ENCODE measurements at places on chromosomes 5 and 9. TPM values are rescaled to one million over a fixed set of nuclear protein-coding genes. Genes with fewer than 3 reads are reported as not detected.
A peak's percentile ranks its signal among the peaks of the same experiment; 100 is the strongest.

DNA sequence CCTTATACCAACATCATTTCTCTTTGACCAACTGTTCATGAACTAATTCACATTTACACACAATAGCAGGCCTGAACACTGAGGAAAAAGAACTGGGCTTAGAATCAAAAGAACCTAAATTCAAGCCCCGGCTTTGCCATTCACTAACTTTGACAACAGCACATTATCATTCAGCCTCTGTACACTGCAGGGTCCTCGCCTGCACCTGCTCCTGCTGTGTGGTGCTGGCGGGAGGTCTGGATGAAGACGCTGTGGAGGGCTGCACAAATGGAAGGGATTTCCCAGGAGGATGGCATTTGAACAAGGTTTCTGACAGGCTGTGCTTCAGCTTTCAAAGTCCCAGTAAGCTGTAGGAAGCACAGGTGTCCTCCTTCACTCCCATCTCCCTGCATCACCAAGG is 151.2 kb downstream of the ZDHHC21 start:
- H3K4me1 ChIP-seq: no peaks in the 10 kb centered on the region
- no peak for DNase-seq
- H3K27ac ChIP-seq: no peak overlapping the region
- no peaks in the 10 kb centered on the region for H3K36me3 ChIP-seq

DNA sequence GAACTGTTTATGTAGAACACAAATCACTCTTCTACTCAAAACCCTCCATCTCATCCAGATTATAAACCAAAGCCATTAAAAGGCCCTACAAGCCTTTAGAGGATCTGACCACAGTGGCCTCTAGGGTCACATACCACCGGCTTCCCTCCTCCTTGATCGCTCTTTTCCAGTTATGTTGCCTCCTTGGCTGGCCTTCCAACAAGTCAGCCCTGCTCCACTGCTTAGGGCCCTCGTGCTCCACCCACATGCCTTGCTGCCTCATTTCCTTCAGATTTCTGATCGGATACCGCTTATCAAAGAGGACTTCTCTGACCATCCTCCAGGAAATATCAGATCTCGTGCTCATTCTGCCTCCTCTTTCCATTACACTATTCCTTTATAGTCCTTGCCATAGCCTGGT is 139.4 kb upstream of the RAI14 start:
- H3K27ac ChIP-seq: no peak overlapping the region
- H3K36me3 ChIP-seq: no peaks in the 10 kb centered on the region
- DNase-seq: no peak
- no peak overlapping the region for H3K4me3 ChIP-seq
- no peaks in the 10 kb centered on the region for H3K27me3 ChIP-seq
- H3K4me1 ChIP-seq: no peaks in the 10 kb centered on the region

GRCh38 chr9:30944225-30944569 is 1440.2 kb upstream of the ACO1 start:
- no peaks in the 10 kb centered on the region for H3K36me3 ChIP-seq
- no peak overlapping the region for H3K4me3 ChIP-seq
- no peaks in the 10 kb centered on the region for H3K27me3 ChIP-seq
- H3K4me1 ChIP-seq: no peaks in the 10 kb centered on the region
- H3K27ac ChIP-seq: no peak overlapping the region

DNA sequence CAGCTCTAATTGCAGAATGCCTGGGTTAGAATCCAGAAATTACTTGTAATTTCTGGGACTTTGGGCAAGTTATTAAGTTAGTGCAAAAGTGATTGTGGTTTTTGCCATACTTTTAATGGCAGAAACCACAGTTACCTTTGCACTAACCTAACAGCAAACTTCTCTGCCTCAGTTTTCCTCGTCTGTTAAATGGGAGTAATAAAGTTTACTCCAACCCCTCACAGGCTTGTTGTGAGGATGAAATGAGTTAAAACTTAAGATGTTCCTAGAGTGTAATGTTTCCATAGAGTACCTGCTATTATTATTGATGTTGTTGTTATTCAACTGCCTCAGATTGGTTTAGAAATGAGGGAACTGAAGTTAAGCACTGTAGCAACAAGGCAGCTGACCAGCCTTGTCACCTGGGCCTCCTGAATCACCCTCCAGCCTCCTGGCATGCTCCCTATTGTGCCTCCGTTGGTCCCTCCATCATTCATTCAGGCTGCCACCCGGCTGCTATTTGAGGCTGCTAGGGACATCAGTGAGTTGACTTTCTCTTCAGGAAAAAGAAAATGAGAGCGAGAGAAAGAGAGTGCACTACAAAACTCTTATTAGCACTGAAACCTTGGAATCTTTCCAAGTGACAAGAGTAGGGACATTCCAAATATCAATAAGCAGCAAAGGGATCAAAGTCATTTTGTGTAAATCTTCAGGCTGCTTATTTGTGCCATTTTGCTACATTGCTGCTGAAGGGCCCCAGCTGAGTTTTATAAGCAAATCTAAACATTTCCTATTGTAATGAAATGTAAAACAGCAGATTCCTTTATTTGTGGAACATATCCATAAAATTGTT is 66.5 kb upstream of the TTC23L start:
- no peak overlapping the region for H3K27ac ChIP-seq
- no peaks in the 10 kb centered on the region for H3K36me3 ChIP-seq
- no peak overlapping the region for H3K4me3 ChIP-seq
- peaks cover 7% of the 10 kb centered on the region for H3K27me3 ChIP-seq

GRCh38 chr5:93580927-93581445 is at the start of gene NR2F1-AS1:
Gene NR2F1-AS1 (minus strand): TSS chr5:93581219.
- peaks cover 30% of the 10 kb centered on the region for H3K4me1 ChIP-seq
- peak within 1 kb of the TSS; percentile 88 for H3K4me3 ChIP-seq
- peak within 1 kb of the TSS; percentile 23 for H3K27ac ChIP-seq
- H3K36me3 ChIP-seq: peaks cover under 1% of the 10 kb centered on the region
- H3K27me3 ChIP-seq: peaks cover 19% of the 10 kb centered on the region

DNA sequence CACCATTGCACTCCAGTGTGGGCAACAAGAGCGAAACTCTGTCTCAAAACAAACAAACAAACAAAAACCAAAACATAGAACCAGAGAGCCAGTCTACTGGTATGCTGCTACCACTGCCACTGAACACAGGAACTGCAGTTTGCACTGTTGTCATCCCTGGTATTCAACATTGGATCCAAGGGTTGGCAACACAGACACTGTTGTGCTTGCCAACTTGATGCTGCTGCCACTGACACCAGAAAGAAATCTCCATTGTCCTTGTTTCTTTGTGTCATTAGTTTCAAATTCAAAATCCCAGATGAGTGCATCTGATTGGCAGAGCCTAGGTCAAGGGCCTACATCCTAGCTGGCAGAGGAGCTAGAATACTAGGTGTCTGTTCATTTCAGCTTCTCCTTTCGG is 16.2 kb downstream of the HINT1 start:
- H3K4me1 ChIP-seq: no peaks in the 10 kb centered on the region
- H3K27ac ChIP-seq: no peak overlapping the region
- DNase-seq: no peak
- H3K36me3 ChIP-seq: no peaks in the 10 kb centered on the region

GRCh38 chr5:119336845-119337580 is 18.8 kb upstream of the TNFAIP8 start:
- DNase-seq: no peak
- H3K36me3 ChIP-seq: no peaks in the 10 kb centered on the region
- peaks cover 95% of the 10 kb centered on the region for H3K4me1 ChIP-seq
- peak overlapping the region; percentile 67 for H3K27ac ChIP-seq

- no peaks in the 10 kb centered on the region for H3K36me3 ChIP-seq
- no peaks in the 10 kb centered on the region for H3K4me1 ChIP-seq
- DNase-seq: no peak
- H3K27me3 ChIP-seq: peaks cover 4% of the 10 kb centered on the region
- no peak overlapping the region for H3K27ac ChIP-seq
These were observed 81.6 kb upstream of the HAND1 start for GRCh38 chr5:154559398-154560276.

- DNase-seq: no peak
- H3K4me3 ChIP-seq: no peak overlapping the region
- H3K27me3 ChIP-seq: no peaks in the 10 kb centered on the region
- no peak overlapping the region for H3K27ac ChIP-seq
- H3K36me3 ChIP-seq: no peaks in the 10 kb centered on the region
These were observed 491.6 kb downstream of the SEMA5A start for GRCh38 chr5:9054322-9054721.

DNA sequence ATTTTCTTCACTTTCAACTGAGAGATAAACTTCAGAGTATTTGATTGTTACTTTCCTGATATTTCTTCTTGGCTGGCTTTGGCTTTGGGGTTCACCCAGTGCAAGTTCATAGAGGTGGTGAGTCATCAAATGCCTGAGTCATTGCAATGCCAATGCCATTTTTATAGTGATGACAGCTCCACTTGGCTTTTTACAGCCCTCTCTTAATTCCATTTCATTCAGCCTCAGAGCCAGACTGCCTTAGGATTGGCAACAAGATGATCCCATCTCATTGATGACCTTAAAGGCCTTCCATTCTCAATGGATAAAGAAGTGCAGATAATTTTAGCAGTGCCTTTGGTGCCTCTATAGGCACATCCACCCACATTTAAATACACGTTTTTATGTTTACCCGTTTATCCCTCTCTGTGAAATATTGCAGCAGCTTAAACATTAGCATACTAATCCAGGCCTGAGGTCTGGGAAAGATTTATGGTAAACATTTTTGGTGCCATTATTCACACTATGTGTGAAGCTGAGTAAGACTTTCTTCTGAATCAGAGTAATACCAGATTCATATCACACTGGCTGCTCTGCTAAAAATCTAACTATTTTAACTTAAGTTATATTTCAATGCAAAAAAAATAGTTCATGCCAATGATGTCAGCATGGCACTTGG is 88.9 kb upstream of the TYRP1 start:
- no peak for DNase-seq
- no peaks in the 10 kb centered on the region for H3K36me3 ChIP-seq
- no peaks in the 10 kb centered on the region for H3K4me1 ChIP-seq
- no peak overlapping the region for H3K27ac ChIP-seq

GRCh38 chr9:84317563-84317962 is 23.0 kb downstream of the SLC28A3 start:
- peaks cover 4% of the 10 kb centered on the region for H3K27me3 ChIP-seq
- H3K27ac ChIP-seq: no peak overlapping the region
- no peak for DNase-seq
- no peak overlapping the region for H3K4me3 ChIP-seq
- H3K36me3 ChIP-seq: no peaks in the 10 kb centered on the region
- H3K4me1 ChIP-seq: peaks cover 12% of the 10 kb centered on the region

DNA sequence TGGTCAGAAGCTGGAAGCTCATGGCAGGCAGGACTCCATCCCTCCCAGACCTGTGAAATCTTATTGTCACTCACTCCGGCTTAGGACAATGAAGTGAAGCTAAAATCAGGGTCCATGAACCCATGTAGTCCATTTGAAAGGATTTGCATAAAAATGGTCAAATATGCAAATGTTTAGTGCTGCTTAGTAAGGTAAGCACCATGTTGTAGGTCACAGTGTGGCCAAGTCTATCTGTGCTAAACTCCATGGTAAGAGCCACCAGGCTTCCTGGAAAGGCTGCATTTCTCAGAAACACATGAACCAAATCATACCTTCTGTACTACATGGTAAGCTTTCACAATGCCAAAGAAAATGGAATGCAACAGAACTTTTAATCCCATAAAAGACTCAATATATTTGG is 5.7 kb downstream of the ALG2 start:
- no peak overlapping the region for H3K27ac ChIP-seq
- no peak for DNase-seq
- no peak overlapping the region for H3K4me3 ChIP-seq
- peaks cover 10% of the 10 kb centered on the region for H3K36me3 ChIP-seq
- H3K4me1 ChIP-seq: peaks cover 32% of the 10 kb centered on the region

GRCh38 chr5:102547141-102548035 is 48.6 kb upstream of the SLCO6A1 start:
- no peaks in the 10 kb centered on the region for H3K4me1 ChIP-seq
- no peaks in the 10 kb centered on the region for H3K36me3 ChIP-seq
- DNase-seq: no peak
- H3K27ac ChIP-seq: no peak overlapping the region
- H3K27me3 ChIP-seq: peaks cover 2% of the 10 kb centered on the region
- H3K4me3 ChIP-seq: no peak overlapping the region

DNA sequence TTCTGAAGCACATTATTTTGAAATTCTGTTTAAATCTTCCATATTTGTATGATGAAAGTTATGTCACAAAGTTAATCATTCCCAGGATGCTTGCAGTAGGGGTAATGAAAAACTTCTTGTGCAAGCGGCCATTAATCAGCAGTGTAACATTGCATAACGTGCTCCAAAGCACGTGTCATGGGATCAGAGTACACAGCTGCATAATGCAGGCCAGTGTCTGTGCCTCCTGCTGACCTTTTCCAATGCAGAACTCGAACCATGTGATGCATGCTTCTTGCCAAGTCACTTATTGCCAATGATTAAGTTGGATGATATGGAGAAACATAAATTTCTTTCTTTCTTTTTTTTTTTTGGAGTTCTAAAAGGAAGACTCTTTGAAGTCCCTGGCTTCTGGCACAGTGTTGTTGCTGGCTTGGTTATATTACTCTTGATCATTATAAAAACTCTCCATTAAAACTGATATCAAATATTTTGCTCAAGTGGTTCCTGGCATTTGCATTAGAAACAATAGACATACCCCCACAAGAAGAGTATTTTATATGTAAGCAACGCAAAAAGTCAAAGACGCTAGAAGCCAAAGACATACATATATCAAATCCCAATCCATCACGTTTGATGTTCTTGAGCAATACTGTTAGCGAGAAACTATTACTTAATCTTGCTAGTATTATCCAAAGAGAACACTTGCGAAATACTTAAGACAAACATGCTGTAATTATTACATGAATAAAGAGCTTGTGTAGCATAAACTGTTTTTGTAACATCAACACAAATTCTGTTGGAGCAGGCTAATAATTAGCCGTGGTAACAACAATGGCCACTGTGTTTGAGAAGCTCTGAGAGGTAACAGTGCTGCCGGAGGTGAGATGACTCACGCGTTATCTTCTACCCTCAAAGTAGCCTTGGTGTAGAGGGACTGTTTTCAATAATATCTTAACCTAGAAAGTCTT is 164.2 kb downstream of the AUH start:
- peaks cover 69% of the 10 kb centered on the region for H3K4me1 ChIP-seq
- no peaks in the 10 kb centered on the region for H3K27me3 ChIP-seq
- peaks cover 5% of the 10 kb centered on the region for H3K36me3 ChIP-seq
- H3K4me3 ChIP-seq: no peak overlapping the region

- no peaks in the 10 kb centered on the region for H3K4me1 ChIP-seq
- no peak overlapping the region for H3K27ac ChIP-seq
- no peak overlapping the region for H3K4me3 ChIP-seq
- H3K27me3 ChIP-seq: peaks cover 4% of the 10 kb centered on the region
- no peak for DNase-seq
These were observed 389.4 kb upstream of the SLC24A2 start for GRCh38 chr9:20178197-20178596.

- no peaks in the 10 kb centered on the region for H3K4me1 ChIP-seq
- no peak overlapping the region for H3K27ac ChIP-seq
- no peaks in the 10 kb centered on the region for H3K36me3 ChIP-seq
- DNase-seq: peak; percentile 16
These were observed 7.1 kb downstream of the SPACA9 start for GRCh38 chr9:132885720-132886333.

- no peak for DNase-seq
- H3K4me3 ChIP-seq: no peak overlapping the region
- H3K4me1 ChIP-seq: peaks cover 22% of the 10 kb centered on the region
These were observed 37.8 kb upstream of the ARRDC3 start for GRCh38 chr5:91420879-91421278.

IFNB1 gene
- polyA plus RNA-seq: not detected

LMBRD2 gene
- 3.0 TPM for polyA plus RNA-seq

TNPO1 gene
- polyA plus RNA-seq: 51.2 TPM

SPINK4 gene
- not detected for polyA plus RNA-seq

PCA3 gene
- not detected for polyA plus RNA-seq

F2RL1 gene
- polyA plus RNA-seq: not detected

ADAMTS13 gene
- 0.73 TPM for polyA plus RNA-seq

ZNF879 gene
- polyA plus RNA-seq: 4.5 TPM

TICAM2 gene
- polyA plus RNA-seq: not detected

PCDHB5 gene
- polyA plus RNA-seq: not detected

GABRA1 gene
- not detected for polyA plus RNA-seq

ANKRD55 gene
- not detected for polyA plus RNA-seq

KIF27 gene
- polyA plus RNA-seq: 1.5 TPM

SOHLH1 gene
- polyA plus RNA-seq: not detected

OR1J2 gene
- not detected for polyA plus RNA-seq

SUSD1 gene
- polyA plus RNA-seq: 42.4 TPM

Data from immature natural killer cell (primary cell).